ENCODE measurements at places on chromosomes 3 and 15.
A peak's percentile ranks its signal among the peaks of the same experiment; 100 is the strongest.

- DNase-seq = peak; percentile 44
These were observed 10.4 kb downstream of the SLITRK3 start for GRCh38 chr3:165185707-165186327.

DNA sequence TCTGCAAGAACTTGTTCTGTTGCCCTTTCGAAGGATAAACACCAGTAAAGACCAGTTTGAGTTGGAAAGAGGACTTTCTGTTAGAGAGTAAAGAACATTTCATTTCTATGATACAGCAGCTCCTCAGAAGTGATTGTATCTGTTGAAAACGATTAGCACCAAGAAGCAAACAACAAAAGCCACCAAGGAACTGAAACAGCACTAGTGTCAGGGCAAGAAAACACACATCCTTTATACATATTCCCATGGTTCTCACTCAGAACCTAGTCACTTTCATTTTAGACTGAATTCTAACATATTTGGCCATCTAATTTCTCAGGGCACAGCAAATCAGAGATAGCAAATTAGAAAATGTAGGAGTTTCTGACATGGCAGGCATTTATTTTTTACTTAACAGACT, 116.1 kb downstream of the ATP1B3 start:
- DNase-seq = no peak

DNA sequence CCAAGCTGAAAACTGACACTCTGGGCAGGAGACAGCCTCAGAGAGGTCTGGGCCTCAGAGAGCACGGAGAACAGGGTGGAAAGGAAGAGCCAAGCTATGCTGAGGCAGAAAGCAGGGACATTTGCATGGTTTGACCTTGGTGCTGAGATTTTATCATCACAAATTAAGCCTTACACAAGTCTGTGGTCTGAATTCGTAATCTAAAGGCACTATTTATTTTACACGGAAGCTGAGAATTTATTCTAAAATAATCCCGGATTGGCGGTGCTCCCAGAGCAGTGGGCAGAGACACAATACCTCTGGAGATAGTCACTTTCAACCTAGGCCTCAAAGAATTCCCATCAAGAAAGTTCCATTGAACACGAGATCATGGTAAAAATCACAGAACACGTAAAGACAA, 47.5 kb downstream of the CFAP92 start:
- DNase-seq = no peak

GRCh38 chr3:13716540-13717221, 163.2 kb downstream of the WNT7A start:
- no peak for DNase-seq

- no peak for DNase-seq
These were observed 269.6 kb upstream of the ST8SIA2 start for GRCh38 chr15:92123962-92124656.
